ENCODE measurements at places on chromosomes 2 and 18. TPM values are rescaled to one million over a fixed set of nuclear protein-coding genes. Genes with fewer than 3 reads are reported as not detected.
A peak's percentile ranks its signal among the peaks of the same experiment; 100 is the strongest.

The ATG16L1 gene
- total RNA-seq: 15.8 TPM

The CRYGD gene
- total RNA-seq: not detected

DNA sequence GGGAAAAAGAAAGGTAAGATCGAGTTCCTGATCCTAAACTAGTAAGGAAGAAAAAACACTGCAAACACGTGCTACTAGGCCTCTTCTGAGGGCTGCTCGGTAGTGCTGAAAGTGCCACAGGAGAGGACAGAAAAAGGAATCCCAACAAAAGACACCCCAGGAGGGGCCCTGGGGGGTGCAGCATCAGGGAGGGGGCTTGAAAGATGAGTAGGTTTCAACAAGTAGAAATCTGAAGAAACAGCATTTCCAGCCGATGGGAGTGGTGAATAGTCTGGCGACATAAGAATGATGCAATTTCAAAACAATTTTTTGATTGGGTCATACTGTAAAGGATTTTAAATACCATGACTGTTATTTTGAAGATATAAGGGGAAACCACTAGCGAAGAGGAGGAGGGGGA lies 98.6 kb downstream of the NOL10 start:
- peaks cover 25% of the 10 kb centered on the region for H3K36me3 ChIP-seq
- H3K4me3 ChIP-seq: no peak overlapping the region
- H3K27me3 ChIP-seq: no peaks in the 10 kb centered on the region
- DNase-seq: no peak

- H3K36me3 ChIP-seq: no peaks in the 10 kb centered on the region
- no peak overlapping the region for H3K27ac ChIP-seq
- DNase-seq: no peak
Observed at GRCh38 chr2:149783284-149783683, 195.7 kb upstream of the MMADHC start.

- no peak overlapping the region for H3K4me3 ChIP-seq
- DNase-seq: no peak
- peaks cover 90% of the 10 kb centered on the region for H3K4me1 ChIP-seq
Observed at GRCh38 chr2:108633409-108633808, 85.9 kb upstream of the RANBP2 start.

GRCh38 chr2:19358242-19359020 lies at the start of gene OSR1:
TSS of gene OSR1 (minus strand) at chr2:19358623. CDS start at chr2:19353805, 4,818 bp downstream.
- H3K36me3 ChIP-seq: no peaks in the 10 kb centered on the region
- H3K27ac ChIP-seq: peak within 1 kb of the TSS; percentile 75
- H3K27me3 ChIP-seq: no peaks in the 10 kb centered on the region
- H3K4me1 ChIP-seq: peaks cover 33% of the 10 kb centered on the region
- peak within 1 kb of the TSS; percentile 70 for H3K4me3 ChIP-seq

The RANBP2 gene
- 57.2 TPM for total RNA-seq

- H3K27ac ChIP-seq: no peak within 1 kb of the TSS
- H3K36me3 ChIP-seq: no peaks in the 10 kb centered on the region
- H3K4me3 ChIP-seq: peak within 1 kb of the TSS; percentile 82
- no peaks in the 10 kb centered on the region for H3K27me3 ChIP-seq
- DNase-seq: peak; percentile 85
- peaks cover 48% of the 10 kb centered on the region for H3K4me1 ChIP-seq
Observed at GRCh38 chr2:227471924-227472264, at the start of gene AGFG1. TSS of gene AGFG1 (plus strand) at chr2:227472156. CDS start at chr2:227472422, 266 bp downstream.

- H3K4me3 ChIP-seq: no peak overlapping the region
- H3K27ac ChIP-seq: no peak overlapping the region
- no peak for DNase-seq
- H3K27me3 ChIP-seq: no peaks in the 10 kb centered on the region
- H3K4me1 ChIP-seq: peaks cover 65% of the 10 kb centered on the region
Observed at GRCh38 chr18:57785751-57786437, 17.2 kb downstream of the ATP8B1 start.

GRCh38 chr2:144583381-144583729 lies 63.4 kb upstream of the ZEB2 start:
- H3K27ac ChIP-seq: no peak overlapping the region
- H3K4me3 ChIP-seq: no peak overlapping the region
- H3K4me1 ChIP-seq: no peaks in the 10 kb centered on the region
- no peak for DNase-seq
- H3K36me3 ChIP-seq: no peaks in the 10 kb centered on the region
- H3K27me3 ChIP-seq: no peaks in the 10 kb centered on the region

- H3K4me3 ChIP-seq: no peak overlapping the region
- H3K4me1 ChIP-seq: no peaks in the 10 kb centered on the region
- H3K36me3 ChIP-seq: no peaks in the 10 kb centered on the region
- no peak for DNase-seq
Observed at GRCh38 chr2:200654823-200655222, 69.0 kb downstream of the AOX1 start.

DNA sequence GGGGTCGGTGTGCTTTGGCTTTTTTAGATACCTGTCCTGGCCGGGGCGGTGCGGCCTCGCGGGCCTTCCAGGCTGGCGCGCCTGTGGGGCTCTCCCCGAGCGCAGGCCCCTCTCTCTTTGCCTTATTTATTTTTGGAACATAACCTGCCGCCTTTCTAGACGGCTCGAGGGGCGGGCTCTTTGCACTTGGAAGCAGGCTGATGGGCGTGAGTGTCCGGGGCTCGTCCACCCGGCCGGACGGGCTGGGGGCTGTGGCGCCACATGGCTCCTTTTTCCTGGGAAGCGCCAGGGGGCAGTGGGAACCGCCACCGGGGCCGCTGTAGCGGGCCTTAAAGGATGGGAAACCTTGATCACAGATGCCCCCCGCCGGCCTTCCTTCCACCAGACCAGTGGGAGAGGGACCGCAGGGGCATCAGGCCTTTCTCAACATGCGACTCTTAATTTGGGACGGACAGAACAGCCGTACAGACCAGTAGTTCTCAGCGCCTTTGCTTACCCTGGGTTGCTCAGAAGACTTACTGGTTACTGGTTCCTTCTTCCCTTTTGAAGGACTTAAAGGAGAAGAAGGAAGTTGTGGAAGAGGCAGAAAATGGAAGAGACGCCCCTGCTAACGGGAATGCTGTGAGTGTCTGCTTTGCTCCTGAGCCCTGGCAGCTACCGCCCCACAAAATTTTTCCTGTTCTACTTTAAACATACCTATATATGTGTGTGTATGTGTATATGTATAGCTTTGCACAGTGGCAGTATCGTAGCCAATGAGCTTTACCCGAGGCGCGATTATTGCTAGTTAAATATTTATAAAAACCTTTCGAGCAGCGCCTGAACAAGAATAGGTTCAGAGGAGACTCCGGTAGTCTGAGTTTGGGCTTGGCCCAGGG lies 2.7 kb downstream of the PTMA start:
- H3K27ac ChIP-seq: peak overlapping the region; percentile 99
- H3K4me3 ChIP-seq: peak overlapping the region; percentile 91
- H3K27me3 ChIP-seq: no peaks in the 10 kb centered on the region
- DNase-seq: peak; percentile 47

GRCh38 chr2:120470041-120470965 lies 124.4 kb downstream of the INHBB start:
- peak overlapping the region; percentile 27 for H3K27ac ChIP-seq
- no peaks in the 10 kb centered on the region for H3K36me3 ChIP-seq
- no peaks in the 10 kb centered on the region for H3K27me3 ChIP-seq
- H3K4me1 ChIP-seq: peaks cover 27% of the 10 kb centered on the region

- no peak for DNase-seq
- no peaks in the 10 kb centered on the region for H3K36me3 ChIP-seq
- no peak overlapping the region for H3K4me3 ChIP-seq
- H3K4me1 ChIP-seq: no peaks in the 10 kb centered on the region
- no peaks in the 10 kb centered on the region for H3K27me3 ChIP-seq
Observed at GRCh38 chr18:63867368-63868125, 20.0 kb upstream of the SERPINB2 start.

The LAMA1 gene
- total RNA-seq: 0.04 TPM

GRCh38 chr18:8797206-8797605 lies 91.8 kb downstream of the MTCL1 start:
- no peak overlapping the region for H3K27ac ChIP-seq
- no peaks in the 10 kb centered on the region for H3K4me1 ChIP-seq
- H3K27me3 ChIP-seq: no peaks in the 10 kb centered on the region
- no peak for DNase-seq

DNA sequence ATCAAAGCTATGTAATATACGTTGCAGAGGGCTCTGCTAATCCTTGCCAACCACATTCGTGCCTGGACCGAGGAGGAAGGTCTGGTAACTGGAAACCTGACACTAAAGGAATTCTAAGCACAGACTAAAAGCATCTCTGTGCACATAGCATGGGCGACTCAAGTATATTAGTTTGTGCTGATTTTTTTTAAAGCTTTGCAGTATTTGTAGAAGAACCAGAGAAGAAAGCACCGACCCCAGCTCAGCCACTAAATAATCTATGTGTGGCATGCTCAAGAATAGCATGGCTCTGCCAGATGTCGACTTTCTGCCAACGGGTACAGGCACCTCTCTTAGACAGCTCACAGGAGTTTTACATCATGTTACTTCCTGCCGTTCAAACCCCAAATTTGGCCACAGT lies 73.2 kb upstream of the NRP2 start:
- H3K36me3 ChIP-seq: no peaks in the 10 kb centered on the region
- no peaks in the 10 kb centered on the region for H3K27me3 ChIP-seq
- no peak overlapping the region for H3K4me3 ChIP-seq
- no peaks in the 10 kb centered on the region for H3K4me1 ChIP-seq
- H3K27ac ChIP-seq: no peak overlapping the region

The TEKT4 gene
- total RNA-seq: 0.16 TPM

DNA sequence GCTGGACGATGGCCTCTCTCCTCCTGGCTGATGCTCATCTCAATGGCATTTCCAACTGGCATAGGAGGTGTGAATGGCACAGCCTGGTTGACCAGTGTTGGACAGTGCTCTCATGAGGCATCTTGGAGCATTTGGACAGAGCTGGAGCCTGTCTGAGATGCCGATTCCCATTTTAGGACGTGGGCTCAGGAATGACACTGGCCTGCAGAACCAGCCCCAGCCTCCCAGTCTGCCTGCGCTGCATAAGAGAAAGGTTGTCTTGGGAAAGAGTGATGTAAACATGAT lies 118.2 kb upstream of the COPS8 start:
- DNase-seq: no peak
- H3K4me3 ChIP-seq: no peak overlapping the region
- no peaks in the 10 kb centered on the region for H3K4me1 ChIP-seq
- no peaks in the 10 kb centered on the region for H3K36me3 ChIP-seq
- H3K27me3 ChIP-seq: no peaks in the 10 kb centered on the region

DNA sequence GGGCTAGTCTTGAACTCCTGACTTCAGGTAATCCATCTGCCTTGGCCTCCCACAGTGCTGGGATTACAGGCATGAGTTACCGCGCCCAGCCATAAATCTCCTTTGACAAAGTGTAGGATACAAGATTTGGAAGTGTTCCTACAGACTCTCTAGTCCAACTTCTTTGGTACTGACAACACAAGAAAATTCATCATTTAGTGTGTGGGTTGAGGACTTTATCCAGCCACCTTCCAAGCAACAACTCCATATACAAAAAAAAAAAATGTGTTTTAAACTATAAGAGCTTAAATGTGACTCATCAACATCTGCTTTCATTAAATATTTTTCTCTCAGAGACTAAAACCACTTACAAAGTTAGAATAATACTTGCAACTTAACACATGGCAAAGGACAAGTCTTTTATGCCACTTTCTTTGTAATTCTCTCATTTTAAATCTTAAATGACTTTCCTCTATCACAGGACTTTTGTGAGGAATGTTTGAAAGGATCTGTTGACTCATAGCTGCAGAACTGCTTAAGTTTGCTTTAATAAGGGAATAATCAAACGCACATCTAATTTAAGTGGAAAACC lies 46.2 kb upstream of the ITGAV start:
- peak overlapping the region; percentile 45 for H3K27ac ChIP-seq
- H3K4me1 ChIP-seq: peaks cover 22% of the 10 kb centered on the region
- DNase-seq: no peak
- no peak overlapping the region for H3K4me3 ChIP-seq
- H3K36me3 ChIP-seq: no peaks in the 10 kb centered on the region

The TEX51 gene
- total RNA-seq: not detected

DNA sequence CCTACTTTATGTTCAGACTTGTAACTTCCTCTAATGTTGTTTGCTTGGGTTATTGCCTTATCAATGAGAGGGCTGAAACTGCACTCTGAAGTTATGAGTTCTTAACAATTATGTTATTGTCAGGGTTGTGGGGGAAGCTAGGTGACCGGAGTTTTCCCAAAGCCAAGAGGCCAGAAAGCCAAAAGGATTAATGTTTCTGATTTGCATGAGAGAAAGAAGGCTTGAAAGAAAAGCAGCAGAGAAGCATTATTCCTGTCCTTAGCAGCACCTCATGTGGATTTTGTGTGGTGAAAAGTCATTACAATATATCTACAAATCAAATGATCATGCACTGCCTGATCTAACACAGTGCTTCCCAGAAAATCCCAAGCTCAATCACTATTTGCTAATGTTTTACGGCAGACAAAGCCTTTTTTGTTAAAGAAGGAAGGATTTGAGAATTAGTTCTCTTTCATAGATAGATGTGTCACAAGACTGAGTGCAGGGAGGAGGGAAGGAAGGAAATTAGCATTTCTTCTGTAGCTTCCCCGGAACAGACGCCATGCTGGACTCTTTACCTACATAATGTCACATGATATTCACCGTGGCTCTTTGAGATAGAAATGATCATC lies 203.2 kb downstream of the ALK start:
- H3K4me3 ChIP-seq: no peak overlapping the region
- H3K4me1 ChIP-seq: no peaks in the 10 kb centered on the region
- no peaks in the 10 kb centered on the region for H3K27me3 ChIP-seq
- no peak for DNase-seq
- H3K36me3 ChIP-seq: no peaks in the 10 kb centered on the region

GRCh38 chr2:227462462-227462951 lies 9.4 kb upstream of the AGFG1 start:
- H3K4me1 ChIP-seq: no peaks in the 10 kb centered on the region
- no peak overlapping the region for H3K4me3 ChIP-seq
- no peak overlapping the region for H3K27ac ChIP-seq
- DNase-seq: no peak
